ENCODE measurements at places on chromosomes 5 and 9. TPM values are rescaled to one million over a fixed set of nuclear protein-coding genes. Genes with fewer than 3 reads are reported as not detected.
A peak's percentile ranks its signal among the peaks of the same experiment; 100 is the strongest.

DNA sequence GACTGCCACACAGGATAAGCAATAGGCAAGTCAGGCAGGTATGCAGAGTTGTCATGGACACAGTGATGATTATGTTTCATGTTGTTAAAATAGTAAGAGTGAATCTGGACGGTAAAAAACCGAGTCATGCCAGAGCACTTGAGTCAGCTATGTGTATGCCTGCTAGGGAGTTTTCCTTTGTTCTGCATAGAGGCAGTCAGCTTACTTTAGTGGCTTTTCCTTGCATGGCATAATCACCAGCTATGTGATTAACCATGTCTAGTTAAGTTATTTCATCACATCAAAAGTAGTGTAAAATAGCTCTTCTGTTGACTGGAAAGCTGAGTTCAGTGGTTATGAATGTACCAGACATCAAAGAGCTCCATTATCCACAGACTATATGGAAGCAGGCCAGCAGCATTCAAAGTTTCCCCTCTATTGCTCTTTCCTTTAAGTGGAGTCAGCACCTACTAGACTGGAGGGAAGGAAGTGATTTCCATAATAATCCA, 989.8 kb downstream of the TLE1 start:
- no peak for DNase-seq

TAF11L5 gene
- total RNA-seq: not detected

NR6A1 gene
- total RNA-seq: 0.76 TPM

KLF9 gene
- total RNA-seq: 104 TPM

DNA sequence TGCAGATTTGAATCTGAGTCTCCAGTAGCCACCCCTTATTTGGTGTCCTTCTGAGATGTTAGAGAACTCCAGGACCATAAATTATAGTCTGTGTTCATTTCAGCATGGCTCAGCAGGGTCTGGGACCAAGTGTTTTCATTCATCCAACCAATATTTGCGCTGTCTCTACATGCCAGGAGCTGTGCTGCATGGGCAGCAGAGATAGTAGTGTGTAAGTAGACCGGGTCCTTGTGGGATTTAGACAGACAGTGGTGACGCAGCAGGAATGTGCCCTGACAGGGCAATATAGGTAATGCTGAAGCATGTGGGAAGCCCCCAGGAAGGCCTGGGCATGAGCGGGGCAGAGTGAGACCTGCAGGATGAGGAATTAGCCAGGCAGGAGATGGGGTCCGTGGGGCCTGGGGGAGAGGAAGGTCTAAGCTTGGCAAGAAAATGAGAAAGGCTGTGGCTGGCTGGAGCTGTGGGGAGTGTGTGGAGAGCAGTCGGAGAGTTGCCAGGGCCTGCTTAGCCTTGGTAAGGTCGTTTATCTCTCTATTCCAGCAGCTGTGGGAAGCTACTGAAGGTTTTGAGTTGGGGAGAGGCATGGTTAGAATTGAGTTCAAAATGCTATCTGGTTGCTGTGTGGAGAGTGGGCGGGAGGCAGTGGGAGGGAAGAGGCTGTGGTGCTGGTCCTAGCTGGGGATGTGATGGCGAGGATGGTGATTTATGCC, 16.8 kb downstream of the STXBP1 start:
- no peak for DNase-seq

SDHA gene
- 80.7 TPM for total RNA-seq

PNPLA7 gene
- 3.2 TPM for total RNA-seq

ADAMTSL1 gene
- total RNA-seq: 26.7 TPM

GRCh38 chr5:158695595-158696330, 404.0 kb downstream of the EBF1 start:
- DNase-seq: peak; percentile 93

GRCh38 chr5:35835796-35836742, 20.6 kb upstream of the IL7R start:
- DNase-seq: no peak

- DNase-seq: no peak
These were observed 151.4 kb upstream of the FSTL4 start for GRCh38 chr5:133763744-133764143.

FBP1 gene
- 4.2 TPM for total RNA-seq

- no peak for DNase-seq
These were observed 65.5 kb downstream of the EBF1 start for GRCh38 chr5:159034083-159034824.

DNA sequence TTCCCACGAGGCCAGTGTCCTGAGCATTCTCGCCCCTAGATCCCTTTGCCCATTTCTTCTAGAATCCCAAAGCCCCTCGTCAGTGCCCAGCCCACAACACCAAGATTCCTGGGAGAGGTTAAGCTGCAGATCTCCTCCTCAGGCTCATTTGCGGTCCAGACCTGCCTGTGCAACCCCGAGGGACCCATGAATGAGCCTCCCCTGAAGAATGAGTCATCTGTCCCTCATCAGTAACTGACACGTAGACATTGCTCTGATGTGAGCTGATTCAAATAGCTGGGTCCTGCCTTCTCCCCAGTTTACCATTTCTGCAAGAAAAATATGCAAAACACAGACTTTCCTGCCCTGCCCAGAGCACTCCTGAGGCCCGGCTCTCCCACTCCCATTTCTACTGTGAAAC, 92.8 kb downstream of the ADCY2 start:
- no peak for DNase-seq

LRRC70 gene
- 5.4 TPM for total RNA-seq

GRCh38 chr9:96638606-96639364, 16.3 kb downstream of the PRXL2C start:
- DNase-seq: no peak

GRCh38 chr9:32728181-32728580, 55.2 kb upstream of the TMEM215 start:
- no peak for DNase-seq

- no peak for DNase-seq
These were observed 1.1 kb upstream of the SPINK1 start for GRCh38 chr5:147832541-147832940.

DNA sequence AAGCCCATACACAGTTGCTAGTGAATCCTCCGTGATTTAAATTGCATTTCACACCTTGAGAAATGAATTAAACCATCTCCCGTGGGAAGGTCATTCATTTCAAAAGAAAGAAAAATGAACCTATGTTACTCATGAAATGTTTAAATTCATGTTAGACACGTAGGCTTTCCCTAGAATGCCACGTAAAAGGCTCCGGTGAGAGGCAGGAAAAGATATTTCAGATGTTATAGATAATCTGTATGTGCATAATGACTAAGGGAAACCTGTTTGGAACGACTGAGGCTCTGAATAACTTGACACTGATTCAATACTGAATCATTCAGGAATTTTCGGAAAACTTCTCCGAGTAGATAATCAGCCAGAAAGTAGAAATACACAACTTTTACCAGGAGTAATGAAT, 134.3 kb upstream of the ICE1 start:
- no peak for DNase-seq

LHX6 gene
- total RNA-seq: 23.6 TPM

NR2F1-AS1 gene
- 25.6 TPM for total RNA-seq

ZNF300 gene
- 5.5 TPM for total RNA-seq

DNA sequence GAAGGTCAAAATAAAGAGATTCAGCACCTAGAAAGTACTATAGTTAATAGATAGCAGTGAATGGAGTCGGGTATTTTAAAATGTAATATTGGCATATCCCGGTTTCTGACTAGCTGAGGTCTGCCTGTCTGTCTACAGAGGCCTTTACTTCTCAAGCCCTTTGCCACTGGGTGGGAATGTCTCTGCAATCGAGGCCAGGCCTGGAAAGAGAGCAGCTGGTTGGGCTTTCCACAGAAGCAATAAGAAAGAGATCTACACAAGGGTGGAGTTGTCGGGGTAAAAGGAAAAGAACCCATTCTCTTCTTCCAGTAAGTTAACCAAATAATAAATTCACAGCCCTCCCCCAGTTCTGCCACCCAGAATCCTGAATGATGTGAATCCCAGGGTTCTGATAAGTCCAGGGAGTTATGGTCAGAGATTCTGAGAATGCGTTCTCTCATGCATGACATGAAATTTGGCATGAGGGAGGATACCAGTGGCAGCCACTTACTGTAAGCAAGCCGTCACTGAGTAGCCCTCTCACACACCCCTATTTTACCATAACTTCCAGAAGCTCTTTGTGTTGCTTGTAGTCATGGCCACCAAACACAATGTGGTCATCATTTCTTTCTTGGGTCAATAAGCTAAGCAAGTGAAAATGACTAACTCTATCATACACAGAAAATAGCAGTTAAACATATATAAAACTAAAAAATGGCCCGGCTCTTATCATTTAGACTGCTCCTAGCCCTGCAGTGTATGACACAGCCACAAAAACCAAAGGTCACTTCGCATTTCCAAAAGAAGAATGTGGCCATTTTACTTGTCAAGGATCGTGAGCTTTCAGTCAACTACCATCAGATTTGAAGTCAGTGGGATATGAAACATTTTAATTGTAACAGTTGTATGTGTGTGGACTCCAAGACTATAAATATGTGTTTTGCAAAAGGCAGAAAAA, 185.0 kb downstream of the GLIS3 start:
- DNase-seq: no peak

GRCh38 chr5:23446424-23446823, 61.0 kb upstream of the PRDM9 start:
- DNase-seq: no peak

UNC5A gene
- total RNA-seq: 0.74 TPM

DNA sequence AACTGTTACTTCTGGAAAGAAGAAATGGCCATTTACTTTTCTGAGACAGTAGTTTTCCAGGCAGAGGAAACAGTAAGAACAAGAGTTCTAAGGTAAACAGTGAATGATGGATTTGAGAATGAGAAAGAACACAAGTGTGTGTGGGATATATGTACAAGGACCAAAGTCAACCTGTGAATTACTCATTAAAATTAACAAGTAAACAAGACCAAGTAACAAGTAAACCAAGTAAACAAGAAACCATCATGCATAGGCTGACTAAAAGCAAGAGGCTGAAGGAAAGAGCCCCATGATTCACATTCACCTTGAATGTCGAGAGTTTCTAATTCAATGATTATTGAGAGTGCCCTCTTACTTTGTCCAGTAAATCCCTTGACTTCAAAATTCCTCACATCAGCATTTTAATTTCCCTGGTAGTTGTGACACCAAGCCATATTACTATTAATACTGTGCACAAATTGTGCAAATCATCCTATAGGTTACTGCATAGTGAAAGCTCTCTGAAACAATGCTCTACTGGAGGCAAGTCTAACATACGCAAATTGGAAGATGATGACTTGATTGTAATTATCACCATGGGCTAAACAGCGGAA, 9.8 kb upstream of the MARCOL start:
- DNase-seq: no peak

PCDHGA1 gene
- total RNA-seq: 0.93 TPM

DNA sequence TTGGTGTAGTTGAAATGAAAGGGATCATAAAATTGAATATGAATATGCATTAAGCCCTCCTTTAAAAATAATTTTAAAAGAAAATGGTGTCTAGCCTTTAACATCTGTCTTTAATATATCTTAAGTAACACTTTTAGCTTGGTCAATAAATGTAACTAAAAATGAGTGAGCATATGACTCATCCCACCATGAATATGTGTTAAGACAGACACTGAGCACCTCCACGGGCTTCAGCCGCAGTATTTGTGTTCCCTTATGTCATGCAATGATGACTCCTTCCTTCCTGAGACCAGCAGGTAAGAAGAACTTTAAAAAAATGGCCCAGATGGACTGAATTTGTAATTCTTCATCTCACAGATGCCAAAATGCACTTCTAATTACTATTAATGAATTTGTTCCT, 563.2 kb downstream of the NR2F1-AS1 start:
- no peak for DNase-seq

DNA sequence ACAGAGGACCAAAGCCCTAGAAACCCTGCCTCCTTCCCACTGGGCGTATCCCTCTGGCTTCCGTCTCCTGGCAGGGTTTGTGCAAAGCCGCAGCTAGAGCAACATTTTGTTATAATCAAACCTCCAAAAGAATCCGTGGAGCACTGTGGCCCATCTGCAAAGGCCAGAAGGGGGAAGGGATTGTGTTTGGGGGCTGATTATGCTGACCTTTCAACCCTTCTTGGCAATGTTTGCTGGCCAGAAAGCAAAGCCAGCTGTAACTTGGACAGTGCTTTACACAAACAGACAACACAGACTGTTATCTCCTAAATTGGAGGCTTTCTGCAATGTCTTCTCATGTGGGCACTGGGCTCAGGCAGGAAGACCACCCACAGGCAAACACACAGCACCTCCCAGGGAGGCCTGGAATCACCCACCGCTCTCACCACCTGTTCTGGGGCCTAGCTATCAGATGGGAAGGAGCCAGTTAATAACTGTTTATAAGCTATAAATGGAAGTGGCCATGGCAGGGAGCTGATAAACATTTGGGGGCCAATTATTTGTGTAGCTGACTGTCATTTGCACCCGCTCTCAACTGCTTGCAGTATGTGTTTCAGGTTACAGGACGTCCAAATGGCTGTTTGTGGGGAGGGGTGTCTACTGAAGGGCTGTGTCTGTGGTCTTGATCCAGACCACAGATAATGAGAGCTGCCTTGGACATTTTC, 121.6 kb upstream of the ERCC6L2 start:
- DNase-seq: no peak

Data from posterior vena cava (tissue), 2 donors.